Activated CD8-positive, alpha-beta T cell treated with anti-CD3 and anti-CD28 coated beads for 36 hours (primary cell): ENCODE measurements at places on chromosomes 1 and 21. TPM values are rescaled to one million over a fixed set of nuclear protein-coding genes. Genes with fewer than 3 reads are reported as not detected.

Gene TRMT13
- total RNA-seq = 15.5 TPM

Gene COL9A2
- total RNA-seq = 4.3 TPM

DNA sequence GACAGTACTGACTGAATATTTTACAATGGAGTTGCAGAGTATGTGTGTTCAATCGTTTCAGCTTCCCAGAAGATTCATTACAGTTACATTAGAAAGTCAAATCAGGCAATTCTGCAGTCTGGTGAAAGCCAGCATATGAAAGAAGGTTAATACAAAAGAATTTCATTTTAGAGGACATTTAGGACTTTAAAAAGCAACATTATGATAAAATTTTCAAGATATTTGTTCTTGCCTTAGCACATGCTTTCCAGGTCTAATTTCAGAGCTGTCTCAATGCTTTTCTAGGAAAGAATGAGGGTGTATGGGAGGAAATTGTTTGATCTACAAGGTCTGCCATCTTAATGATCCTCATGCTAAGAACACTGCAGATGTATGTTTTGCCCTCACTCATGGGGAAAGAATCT lies 63.2 kb downstream of the RERE start:
- DNase-seq = no peak
- no peaks in the 10 kb centered on the region for H3K36me3 ChIP-seq
- H3K27ac ChIP-seq = no peak overlapping the region
- no peaks in the 10 kb centered on the region for H3K27me3 ChIP-seq
- no peak overlapping the region for H3K4me3 ChIP-seq

DNA sequence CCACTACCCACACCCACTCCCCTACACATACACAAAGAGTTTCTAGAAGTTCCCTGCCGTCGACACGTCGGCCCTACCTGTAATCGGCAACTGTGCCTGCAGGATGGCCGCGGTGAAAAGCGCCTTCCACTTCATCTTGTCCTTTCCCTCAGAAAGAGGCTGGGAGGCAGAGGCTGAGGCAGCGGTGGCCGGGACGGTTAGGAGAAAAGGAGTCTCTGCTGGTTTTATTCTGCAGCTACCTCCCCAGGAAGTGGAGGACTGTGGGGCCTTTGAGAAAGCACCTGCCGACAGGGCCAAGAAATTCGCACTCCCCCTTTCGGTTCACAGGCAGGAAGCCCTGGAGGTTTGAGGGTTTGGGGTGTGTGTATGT lies at the start of gene CD247:
TSS of gene CD247 (minus strand) at position 199 of the 370 bp plus-strand sequence. CDS start at position 135, 64 bp downstream.
- peaks cover 49% of the 10 kb centered on the region for H3K36me3 ChIP-seq
- H3K27me3 ChIP-seq = no peaks in the 10 kb centered on the region
- H3K27ac ChIP-seq = peak within 1 kb of the TSS; percentile 100
- peaks cover 22% of the 10 kb centered on the region for H3K4me1 ChIP-seq
- H3K4me3 ChIP-seq = peak within 1 kb of the TSS; percentile 100
- peak; percentile 86 for DNase-seq

- no peak overlapping the region for H3K27ac ChIP-seq
- DNase-seq = no peak
- H3K27me3 ChIP-seq = peaks cover 84% of the 10 kb centered on the region
- H3K4me3 ChIP-seq = no peak overlapping the region
Measured at GRCh38 chr1:156433602-156434001, 64.6 kb downstream of the RHBG start.

DNA sequence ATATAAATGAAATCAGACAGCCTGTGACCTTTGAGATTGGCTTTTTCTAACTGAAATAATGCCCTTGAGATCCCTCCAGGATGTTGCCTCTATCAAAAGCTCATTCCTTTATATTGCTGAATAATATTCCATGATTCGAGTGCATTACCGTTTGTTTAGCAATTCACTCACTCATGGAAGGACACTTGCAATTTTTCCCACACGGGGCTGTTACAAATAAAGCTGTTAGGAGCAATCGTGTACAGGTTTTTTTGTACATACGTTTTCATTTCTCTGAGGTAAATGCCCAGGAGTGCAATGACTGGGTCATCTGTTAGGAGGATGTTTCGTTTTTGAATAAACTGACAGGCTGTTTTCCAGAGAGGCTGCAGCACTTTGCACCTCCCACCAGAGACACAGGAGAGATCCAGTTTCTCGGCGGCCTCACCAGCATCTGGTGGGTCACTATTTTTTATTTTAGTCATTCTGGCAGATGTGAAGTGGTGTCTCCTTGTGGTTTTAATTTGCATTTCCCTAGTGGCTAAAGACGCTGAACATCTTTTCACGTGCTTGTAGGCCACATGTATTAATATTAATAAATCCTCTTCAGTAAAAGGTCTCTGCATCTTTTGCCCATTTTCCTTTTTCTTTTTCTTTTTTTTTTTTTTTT lies 11.0 kb downstream of the PRDM15 start:
- peaks cover 31% of the 10 kb centered on the region for H3K4me1 ChIP-seq
- H3K36me3 ChIP-seq = no peaks in the 10 kb centered on the region
- H3K27me3 ChIP-seq = no peaks in the 10 kb centered on the region
- no peak overlapping the region for H3K27ac ChIP-seq
- no peak overlapping the region for H3K4me3 ChIP-seq
- DNase-seq = no peak
